T-helper 9 cell (primary cell): ENCODE measurements at places on chromosomes 13 and 19.
A peak's percentile ranks its signal among the peaks of the same experiment; 100 is the strongest.

DNA sequence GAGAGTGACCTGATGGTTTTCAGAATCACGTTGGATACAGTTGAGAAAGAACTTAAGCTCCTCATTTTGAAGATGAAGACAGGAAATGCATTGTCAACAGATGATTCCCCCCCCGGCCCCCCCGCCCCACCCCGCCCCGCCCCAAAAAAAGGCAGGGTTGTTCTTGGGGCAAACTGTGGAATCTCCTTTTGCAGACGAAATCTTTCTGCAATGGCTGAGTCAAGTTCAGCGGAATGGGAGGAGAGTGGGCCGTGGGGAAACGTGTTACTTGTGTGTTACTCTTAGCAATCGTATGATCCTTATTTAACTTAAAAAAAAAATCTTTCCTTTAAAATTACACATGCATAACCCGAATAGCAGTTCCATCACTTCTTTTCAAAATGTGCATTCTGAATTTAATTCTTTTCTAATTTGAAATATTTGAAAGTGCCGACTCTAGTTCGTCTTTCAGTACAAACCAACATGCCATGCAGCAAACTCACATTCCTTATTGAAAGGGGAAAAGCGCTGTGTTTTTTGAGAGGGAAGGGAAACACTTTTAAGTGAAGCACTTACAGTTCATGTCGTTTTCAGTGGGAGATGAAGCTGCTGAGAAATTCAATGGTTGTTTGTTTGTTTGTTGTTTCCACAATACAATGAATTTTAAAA is 348.5 kb upstream of the ARGLU1 start:
- DNase-seq: no peak

DNA sequence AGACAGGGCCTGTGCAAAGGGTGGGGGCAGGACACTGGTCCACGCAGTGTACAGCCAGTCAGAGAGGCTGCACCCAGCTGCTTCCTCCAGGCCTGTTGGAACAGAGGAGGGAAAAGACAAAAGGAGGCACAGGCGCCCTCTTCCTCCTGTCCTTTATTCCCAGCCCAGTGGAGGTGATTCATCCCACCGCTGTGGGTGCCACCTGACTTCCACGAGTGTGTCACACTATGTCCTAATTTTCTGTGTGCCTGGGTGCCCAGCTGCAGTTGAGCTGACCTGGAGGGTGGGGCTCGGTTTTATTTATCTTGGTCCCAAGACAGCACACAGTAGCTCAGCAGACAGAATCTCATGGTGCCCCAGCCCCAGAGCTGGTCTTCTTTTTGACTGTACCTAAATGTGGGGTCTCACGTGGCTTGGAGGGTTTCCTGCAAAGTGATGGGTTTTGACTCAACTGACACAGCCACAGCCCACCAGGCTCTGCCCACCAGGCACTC is 9.0 kb downstream of the EPS15L1 start:
- no peak for DNase-seq

- DNase-seq: no peak
Measured at GRCh38 chr19:13043285-13043684, 48.0 kb downstream of the NFIX start.

- no peak for DNase-seq
Measured at GRCh38 chr13:108609353-108609752, 20.1 kb upstream of the MYO16 start.

GRCh38 chr19:55273978-55274707 is 5.8 kb downstream of the HSPBP1 start:
- DNase-seq: no peak

GRCh38 chr19:6818246-6818645 is 45.7 kb downstream of the VAV1 start:
- no peak for DNase-seq

GRCh38 chr19:38838986-38839761 is 7.6 kb upstream of the ECH1 start:
- no peak for DNase-seq

- no peak for DNase-seq
Measured at GRCh38 chr13:46530084-46530935, 22.7 kb upstream of the LRCH1 start.

DNA sequence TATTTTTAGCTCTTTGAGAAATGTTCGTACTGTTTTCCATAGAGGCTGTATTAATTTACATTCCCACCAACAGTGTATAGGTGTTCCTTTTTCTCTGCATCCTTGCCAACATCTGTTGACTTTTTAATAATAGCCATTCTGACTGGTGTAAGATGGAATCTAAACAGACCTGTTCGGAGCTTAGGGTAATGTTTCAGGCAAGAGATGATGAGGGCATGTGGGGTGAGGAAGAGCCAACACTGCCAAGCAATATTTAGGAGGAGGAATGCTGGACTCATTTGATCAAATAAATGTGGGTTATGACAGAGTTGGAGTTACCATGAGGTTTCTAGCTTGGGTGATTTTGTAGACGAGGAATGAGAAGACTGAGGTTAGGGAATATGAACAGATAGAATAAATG is 382.9 kb downstream of the KLF12 start:
- DNase-seq: no peak

DNA sequence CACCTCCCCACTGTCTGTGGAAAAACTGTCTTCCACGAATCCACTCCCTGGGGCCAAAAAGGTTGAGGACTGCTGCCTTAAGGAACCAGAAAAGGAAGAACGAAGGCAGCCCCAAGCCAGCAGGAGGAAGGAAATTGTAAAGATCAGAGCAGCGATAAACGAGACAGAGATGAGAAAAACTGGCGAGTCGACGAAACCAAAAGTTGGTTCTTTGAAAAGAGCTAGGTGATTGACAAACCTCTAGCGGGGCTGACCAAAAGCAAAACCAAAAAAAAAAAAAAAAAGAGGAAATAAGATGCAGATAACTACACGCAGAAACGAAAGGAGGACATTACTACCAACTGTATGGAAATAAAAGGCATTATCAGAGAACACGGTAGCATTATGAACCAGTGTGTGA is 76.9 kb downstream of the GADD45B start:
- peak; percentile 23 for DNase-seq

- DNase-seq: no peak
Measured at GRCh38 chr19:4704317-4704673, 19.3 kb downstream of the DPP9 start.

DNA sequence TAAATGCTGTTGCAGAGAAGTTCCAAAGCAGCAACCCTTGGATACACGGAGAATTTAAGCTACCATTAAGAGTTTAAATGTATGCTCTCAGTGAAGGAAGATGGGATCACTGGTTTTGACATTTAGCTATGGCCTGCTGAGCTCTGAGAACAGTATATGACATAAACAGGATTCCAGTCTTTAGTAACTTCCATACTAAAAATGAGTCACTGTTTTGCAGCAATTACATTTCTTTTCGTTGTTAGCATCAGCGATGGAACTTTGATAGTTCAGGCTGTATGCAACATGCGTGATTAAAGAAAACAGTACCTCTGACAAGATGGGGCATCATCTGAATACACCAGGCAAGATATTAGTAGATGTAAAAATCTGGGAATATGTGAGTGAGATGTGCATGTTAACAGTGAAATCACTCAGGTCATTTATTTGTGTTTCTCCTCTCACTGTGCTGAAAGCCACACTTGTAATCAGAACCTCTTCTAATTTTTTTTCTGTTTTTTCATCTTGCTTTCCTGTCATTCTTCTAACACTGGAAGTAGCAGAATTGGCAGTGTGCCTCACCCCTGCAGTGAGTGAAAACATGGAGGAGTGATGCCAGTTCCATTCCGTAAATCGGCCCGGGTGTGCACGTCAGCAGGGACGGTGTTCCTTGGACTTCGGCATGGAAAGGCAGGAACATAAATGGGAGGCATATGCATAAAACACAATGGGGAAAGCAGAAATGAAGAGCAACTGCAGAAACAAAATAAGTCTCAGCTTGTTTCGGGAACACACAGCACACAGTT is 361.5 kb downstream of the OXGR1 start:
- no peak for DNase-seq

DNA sequence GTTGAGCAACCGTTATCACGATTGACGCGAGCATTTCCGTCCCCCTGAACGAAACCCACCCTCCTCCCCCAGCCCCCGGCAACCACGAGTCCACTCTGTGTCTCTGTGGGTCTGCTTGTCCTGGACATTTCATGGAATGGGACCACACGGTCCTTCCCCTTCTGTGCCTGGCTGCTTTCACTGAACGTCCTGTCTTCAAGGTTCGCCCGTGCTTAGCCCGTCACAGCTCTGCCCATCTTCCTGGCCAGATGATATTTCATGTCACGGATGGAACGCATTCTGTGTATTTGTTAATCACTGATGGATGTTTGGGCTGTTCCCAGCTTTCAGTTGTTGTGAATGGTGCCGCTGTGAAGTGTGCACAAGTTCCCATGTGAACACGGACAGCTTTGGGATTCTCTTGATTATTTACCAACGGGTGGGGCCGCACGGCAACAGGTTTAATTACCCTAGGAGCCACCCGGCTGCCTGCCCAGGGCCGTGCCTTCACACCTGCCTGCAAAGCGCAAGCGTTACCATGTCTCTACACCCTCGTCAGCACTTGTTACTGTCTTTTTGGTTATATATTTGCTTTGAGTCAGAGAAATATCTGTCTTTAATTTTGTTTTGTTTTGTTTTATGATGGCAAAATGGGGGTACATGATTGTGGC is 42.5 kb downstream of the RASA3 start:
- DNase-seq: no peak

DNA sequence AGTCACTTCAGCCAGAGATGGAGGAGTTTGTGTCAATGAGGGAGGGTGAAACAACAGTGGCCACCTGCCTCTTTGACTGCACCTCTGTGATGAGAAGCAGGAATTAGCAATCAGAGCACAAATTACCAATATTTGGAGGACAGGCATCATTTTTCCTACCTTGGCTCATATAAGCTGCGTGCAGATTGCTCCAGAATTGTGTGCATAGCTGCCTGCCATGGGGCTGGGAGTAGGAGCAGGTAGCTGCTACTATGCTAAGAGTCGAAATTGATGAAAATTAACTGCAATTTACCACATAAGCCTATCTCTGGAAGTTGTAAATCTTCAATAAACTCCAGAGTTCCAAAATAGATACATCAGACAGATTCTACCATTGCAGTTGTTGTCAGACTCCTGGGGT is 167.5 kb upstream of the HTR2A start:
- DNase-seq: no peak

- no peak for DNase-seq
Measured at GRCh38 chr13:79988573-79988972, 352.4 kb downstream of the SPRY2 start.

DNA sequence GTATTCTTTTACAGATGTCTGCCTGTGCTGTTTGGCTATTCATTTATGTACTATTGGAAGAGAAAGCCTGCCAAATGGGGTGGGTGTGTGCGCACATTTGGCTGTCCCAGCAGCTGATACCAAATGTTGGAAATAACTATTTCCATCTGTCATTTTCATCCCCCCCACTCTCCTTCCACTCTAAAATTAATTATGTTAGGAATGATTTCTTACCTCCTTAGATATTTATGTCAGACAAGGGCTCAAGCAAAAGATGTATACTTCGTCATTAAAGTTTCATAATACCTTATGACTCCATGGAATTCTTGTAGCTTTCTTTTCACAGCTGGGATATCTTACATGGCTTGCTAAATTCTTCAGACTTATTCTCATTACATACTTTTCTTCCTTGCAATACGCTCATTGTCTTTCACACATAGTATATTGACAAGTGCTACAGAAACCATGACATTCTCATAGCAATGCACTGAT is 18.6 kb downstream of the ITM2B start:
- no peak for DNase-seq

DNA sequence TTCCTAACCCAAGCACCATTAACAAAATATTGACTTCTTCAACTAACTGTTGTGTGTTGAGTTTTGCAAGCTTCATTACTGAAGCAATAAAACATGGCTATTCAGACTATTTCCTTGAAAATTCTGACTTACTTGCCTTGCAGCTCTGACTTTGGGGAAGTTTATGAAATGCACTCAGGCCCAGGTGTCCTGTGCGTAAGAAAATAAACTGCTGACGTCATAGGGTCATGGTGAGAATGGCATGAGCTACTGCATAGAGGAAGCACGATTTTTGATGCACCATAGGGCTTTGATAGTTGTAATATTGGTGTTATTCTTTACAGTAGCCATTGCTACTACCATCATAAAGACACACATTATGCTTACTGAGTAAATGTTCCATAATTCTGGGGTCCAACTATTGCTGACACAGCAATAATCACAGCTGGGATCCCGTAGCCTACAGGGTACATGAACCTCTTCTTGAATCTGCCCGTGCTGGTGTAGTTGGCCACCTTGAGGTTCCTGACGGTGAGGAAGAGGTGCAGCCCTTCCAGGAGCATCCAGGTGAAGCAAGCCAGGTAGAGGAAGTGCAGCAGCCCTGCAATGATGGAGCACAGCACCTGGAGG is 57.9 kb downstream of the MBD3L2B start:
- DNase-seq: no peak

DNA sequence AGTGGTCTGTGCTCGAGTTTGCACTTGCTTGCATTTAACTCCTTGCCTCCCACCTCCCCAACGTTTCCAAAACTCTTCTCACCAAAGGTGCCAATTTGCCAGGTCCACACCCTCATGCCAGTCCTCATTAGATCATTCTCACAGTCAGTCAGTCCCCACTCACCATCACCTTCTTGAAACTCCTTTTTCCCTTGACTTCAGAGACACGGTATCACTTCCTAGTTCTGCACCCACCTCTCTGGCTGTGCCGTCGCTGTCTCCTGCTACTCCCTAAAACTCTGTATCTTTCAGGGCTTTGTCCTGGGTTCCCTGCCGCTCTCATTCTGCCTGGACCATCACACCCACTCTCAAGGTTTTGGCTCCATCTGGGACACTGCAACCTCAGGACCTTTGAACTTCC is 19.6 kb downstream of the OLFM2 start:
- no peak for DNase-seq

DNA sequence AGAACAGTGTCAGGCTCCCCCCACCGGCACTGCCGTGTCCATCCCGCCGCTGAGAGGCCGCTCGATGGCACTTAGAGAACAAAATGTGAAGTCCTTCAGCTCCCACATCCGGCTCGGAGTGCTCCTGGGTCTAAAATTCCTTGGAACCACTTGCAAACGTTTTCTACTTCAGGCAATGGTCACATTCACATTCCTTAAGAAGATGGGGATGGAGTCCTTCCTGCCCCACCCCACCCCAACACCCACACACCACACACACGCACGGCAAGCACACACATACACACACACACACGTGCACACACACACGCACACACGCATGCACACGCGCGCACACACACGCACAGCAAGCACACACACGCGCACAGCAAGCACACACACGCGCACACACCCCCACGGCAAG is 83.4 kb downstream of the SOX1 start:
- no peak for DNase-seq
